Urothelium cell line (cell line): ENCODE measurements at places on chromosomes 7 and 10.

DNA sequence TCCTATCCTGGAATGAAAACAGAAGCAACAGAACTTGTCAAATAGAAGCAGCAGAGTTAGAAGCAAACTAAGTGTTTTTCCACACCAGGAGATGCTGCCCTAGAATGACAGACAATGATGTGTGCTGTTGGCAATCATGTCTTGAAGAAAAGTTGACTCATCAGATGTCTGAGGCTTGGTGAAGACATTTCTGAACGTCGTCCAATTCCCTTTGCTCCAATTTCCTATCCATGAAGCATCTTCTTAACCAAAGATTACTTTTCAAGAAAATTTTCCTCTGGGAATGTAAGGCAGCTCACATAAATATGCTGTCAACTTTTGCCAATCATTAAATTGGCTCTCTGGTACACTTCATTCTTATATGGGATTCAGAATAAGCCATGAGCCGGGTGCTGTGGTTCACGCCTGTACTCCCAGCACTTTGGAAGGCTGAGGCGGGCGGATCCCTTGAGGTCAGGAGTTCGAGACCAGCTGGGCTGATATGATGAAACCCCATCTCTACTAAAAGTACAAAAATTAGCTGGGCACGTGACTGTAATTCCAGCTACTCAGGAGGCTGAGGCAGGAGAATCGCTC, 34.6 kb downstream of the MALSU1 start:
- peak; percentile 72 for DNase-seq

GRCh38 chr10:16989826-16990293, 139.8 kb downstream of the CUBN start:
- DNase-seq: no peak

DNA sequence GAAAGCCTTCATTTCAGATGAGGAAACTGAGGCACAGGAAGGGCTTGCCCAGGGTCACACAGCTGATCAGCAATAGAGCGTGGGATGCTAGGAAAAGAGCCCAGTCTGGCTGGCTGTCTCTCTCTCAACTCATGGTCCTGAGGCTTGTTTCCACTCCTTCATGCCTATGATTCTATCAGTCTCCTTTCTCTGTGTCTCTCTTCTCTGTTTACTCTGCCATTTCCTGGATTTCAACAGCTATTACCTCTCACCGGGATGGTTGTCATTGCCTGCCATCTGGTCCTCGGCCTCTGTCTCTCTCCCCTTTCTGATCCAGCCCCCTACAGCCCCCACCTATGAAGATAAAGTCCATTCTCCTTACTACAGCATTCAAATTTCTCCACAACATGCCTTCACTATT, 93.3 kb upstream of the AGBL3 start:
- DNase-seq: no peak

DNA sequence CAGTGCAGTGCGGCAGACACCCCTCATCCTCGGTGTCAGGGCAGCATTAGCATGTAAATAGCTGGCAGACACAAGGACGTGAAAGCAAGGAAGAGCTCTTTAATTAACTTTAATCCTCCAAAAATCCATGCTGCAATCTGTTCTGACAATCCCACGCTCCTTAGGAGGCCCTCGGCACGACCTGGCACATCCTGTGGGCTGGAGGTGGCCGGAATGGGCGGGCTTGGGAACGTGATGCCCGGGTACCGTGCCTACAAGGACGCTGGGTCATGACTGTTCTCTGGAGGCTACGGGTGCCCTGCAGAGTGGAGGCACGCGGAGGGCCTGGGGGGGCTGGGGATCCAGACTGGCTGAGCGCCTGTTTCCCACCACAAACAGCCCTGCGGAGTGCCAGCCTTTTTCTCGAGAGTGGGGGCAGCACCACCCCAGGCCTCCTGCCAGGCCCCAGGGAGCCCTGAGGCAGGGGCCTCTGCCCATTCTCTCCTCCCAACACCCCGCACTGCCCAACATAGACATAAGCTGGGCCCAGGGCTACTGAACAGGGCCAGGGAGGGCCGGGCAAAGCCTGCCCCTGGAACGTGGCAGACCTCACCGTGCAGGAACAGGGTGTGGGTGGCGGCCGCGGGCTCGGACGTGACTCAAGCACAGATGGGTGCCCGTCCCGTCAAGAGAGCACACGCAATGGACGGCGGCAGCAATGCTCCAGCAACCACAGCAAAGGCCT, 189.3 kb downstream of the MAD1L1 start:
- DNase-seq: no peak

GRCh38 chr7:50580057-50580456, 14.9 kb upstream of the DDC start:
- DNase-seq: no peak

DNA sequence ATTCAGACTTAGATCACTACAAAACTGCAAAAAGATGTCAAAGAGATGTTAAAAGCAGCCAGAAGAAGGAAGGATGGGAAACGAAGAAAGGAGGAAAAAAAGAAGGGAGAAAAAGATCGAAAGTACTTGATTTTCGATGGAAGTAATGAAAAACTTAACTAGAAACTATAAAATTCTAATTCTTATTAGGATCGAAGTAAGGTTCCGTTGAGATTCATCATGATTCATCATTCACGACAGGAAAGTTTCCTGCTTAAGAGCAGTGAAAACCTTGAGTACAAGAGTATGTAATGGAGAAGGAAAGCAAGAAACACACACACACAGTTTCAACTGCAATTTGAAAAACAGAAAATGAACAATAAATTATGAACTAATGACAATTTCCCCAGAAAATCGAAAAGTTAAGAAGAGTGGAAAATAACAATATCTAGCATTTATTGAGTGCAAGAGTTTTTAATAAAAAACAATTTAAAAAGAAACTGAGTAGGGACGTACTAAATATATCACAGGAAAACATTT, 1.1 kb upstream of the ING3 start:
- no peak for DNase-seq

DNA sequence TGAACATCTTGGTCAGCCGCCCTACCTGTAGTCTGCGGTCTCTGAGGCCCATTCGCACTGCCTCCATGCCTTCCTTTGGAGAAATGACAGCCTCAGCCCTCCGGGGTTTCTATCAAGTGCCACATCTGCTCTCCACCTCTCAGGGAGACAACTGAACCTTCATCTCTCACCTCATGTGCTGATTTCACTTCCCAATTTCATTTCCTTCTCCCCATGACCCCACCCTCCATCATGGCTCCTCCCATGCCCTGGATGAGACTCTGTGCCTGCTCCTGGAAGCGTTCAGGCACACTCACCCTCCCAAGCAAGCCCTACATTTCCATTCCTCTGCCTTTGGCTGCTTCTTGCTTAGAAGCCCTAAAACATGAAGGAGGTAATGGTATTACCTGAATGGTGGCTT, 7.8 kb upstream of the SCD start:
- DNase-seq: no peak

DNA sequence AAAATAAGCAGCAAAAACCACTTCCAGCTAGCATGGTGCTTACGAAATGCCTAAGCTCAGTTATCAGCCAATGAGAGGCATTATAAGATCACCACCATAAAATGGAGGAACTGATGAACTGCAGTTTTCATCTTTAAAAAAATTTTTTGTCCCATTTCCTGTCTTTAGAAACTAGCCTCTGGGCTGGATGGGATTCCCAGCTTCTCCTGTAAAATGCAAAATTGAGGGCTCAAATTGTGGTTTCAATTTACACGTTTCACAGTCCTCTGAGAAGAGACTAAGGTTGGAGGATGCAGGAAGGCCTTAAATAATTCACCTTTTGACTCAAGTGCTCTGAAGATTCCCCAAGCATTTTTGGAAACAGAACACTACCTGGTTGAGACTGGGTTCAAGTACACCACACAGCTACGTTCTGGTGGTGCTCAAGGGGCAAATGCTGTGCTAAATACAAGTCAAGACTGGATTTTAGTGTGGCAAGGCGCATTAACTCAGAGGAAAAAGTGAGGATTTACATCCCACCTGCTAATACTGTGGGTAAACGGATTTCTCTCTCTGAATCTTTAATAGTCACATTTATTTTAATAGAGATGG, 951 bp downstream of the ZNF25 start:
- no peak for DNase-seq

GRCh38 chr10:97256356-97256755, 36.1 kb downstream of the ARHGAP19 start:
- DNase-seq: no peak

DNA sequence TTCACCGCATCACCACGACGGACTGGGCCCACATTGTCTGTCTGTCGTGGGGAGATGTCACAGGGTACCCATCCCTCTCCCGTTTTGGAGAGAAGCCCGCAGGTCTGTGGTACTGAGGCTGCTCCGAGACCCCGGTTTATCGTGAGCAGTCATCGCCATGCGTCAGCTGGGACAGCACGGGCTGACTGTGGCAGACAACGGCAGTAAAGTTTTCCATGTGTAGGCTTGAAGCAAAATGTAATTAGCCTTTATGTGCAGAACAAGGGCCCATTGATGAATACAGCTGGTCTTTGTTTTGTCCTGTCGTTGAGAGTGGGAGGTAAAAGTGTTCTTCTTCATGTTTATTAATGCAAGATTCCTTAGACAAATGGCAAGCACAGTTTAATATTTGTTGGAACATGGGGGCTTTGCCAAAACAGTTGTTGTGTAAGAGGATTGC, 167.4 kb upstream of the SH2B2 start:
- no peak for DNase-seq

DNA sequence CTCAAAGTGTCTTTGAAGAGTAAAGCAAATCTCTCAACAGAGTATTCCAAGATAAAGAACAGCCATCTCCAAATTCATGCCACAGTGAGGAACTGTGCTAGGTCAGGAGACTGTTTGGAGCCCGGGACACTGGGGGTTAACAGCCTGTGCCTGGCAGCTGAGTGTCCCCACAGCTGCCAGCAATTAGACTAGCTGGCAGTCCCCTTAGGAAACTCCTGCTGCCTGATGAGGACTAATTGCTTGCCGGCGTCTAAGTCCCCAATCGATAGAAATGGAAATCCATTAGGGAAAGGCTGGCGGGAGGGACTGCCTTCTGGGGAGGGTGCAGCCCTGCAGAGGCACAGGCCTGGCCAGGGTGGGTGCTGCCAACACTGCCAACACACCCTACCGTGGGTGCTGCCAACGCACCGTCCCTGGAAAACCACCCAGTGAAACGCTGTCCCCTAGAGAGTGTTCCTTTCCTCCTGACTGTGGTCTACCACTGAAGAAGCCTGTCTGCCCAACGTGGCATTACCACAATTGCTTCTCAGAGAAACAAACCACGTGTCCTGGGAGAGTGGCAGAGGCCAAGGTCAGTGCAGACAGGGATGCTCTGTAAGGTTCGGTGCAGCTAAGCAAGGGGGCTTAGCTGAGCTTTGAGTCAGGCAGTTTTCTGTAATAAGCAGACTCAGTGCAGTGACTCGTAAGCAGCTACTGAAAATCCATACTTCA, 60.8 kb downstream of the XRCC2 start:
- no peak for DNase-seq

DNA sequence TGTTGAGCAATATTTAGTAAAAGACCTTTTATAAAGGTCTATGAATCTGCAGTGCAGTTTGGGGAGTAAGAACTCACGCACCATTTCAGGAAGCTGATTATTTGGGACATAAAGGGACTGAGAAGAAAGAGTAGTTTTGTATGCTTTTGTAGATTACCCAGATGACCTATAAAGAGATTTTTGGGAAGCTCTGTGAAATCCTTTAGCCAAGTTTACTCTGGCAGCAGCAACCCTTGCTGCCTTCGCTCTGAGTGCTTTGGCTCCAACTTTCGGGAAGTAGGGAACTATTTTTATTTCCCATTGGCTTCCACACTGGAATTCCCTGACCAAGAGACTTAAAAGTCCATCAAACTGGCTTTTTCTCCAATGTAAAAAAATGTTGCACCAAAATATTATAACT, 1110.1 kb upstream of the PHF14 start:
- no peak for DNase-seq

- DNase-seq: no peak
Observed at GRCh38 chr7:27163288-27164044, 1.9 kb downstream of the HOXA9 start.

- no peak for DNase-seq
Observed at GRCh38 chr7:82778021-82778420, 334.4 kb upstream of the CACNA2D1 start.

DNA sequence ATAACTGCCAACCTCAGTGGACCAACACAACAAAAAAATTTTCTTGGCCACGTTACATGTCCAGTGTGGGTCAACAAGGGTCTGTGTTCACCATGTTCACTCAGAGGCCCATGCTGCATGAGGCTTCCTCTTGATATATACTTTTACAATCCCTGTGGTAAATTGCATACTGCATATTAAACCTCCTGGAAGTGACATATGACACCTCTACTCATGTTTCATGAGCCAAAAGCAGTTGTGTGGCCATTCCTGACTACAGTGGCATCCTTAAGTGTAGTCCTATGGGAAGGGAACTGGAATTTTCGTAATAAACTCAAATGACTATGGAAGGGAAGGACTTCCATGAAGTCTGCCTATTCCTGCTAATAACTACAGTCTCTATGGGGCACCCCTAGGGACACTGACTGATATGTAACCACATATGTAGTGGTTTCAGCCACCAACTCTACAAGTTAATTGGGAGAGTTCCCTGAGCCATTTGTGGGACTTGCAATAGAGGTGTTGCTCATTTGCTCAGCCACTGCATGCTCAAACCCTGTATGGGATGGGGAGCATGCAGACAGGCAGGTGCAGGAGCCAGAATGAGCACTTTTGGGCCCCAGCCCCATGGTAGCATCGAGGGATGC, 9.7 kb downstream of the DYNC1I1 start:
- no peak for DNase-seq

- no peak for DNase-seq
Observed at GRCh38 chr10:62511238-62511637, 137.1 kb downstream of the ZNF365 start.

GRCh38 chr7:22577470-22578001, 77.5 kb upstream of the STEAP1B start:
- DNase-seq: no peak

DNA sequence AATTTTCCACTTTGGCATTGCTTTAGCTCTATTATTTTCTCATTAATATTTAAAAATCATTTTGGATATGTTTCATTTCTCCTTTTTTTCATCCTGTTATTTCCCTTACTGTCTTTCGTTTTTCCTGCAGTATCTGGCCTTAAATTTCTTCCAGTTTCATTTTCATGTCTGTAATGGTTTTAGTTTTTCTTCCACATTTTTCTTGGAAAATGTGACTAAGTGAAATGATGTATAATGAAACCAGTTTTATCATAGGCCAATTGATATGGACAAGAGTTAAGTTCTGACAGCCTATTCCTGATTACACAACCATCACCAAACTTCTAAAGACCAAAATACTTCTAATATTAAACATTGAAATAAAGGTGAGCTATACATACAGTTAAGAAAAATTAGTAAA, 158.5 kb downstream of the LHFPL3 start:
- no peak for DNase-seq

DNA sequence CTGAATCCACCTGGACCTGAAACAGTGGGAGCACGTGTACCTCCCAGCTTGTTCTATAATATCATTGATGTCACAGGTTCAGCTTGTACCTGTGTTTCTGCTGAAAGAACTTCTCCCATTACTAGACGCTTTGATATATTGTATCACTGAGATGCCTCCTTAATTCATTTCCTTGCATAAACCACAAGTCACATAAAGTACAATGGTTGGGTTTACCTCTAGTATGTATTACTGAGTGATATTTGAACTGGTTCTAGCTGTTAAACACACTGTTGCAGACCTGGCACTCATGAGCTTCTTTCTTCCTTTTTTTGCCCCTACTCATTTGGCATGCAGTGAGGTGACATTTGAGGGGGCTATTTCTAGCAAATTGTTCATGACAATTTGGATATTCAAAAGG, 106.6 kb upstream of the KLF14 start:
- DNase-seq: no peak
